Body of pancreas (tissue), 4 donors: ENCODE measurements at places on chromosomes 7 and 10. TPM values are rescaled to one million over a fixed set of nuclear protein-coding genes. Genes with fewer than 3 reads are reported as not detected.

Gene PAX4
- not detected for total RNA-seq

Gene CHAT
- 0.26 TPM for total RNA-seq

Gene SEMA3E
- total RNA-seq, result 20.5 TPM

Gene SLC18A3
- not detected for total RNA-seq

Gene NPS
- not detected for total RNA-seq

Gene BTBD16
- not detected for total RNA-seq

Gene LIMK1
- 27.4 TPM for total RNA-seq

Gene STAG3
- total RNA-seq, result not detected

Gene NHLRC2
- total RNA-seq, result 50.4 TPM

Gene CYP3A4
- total RNA-seq, result 267 TPM

Gene CAMK2G
- 17.4 TPM for total RNA-seq

Gene MKX
- total RNA-seq, result 0.33 TPM

Gene GSAP
- 18.8 TPM for total RNA-seq

Gene CASP7
- 23.1 TPM for total RNA-seq

Gene HOXA5
- total RNA-seq, result 2.6 TPM

Gene NKX2-3
- not detected for total RNA-seq

Gene LHFPL3
- total RNA-seq, result not detected

Gene SFTPA1
- total RNA-seq, result 0.26 TPM

Gene DDX56
- 54.1 TPM for total RNA-seq

Gene SYT15
- total RNA-seq, result 6.3 TPM

Gene HOXA10
- total RNA-seq, result 0.52 TPM

Gene LRRN3
- total RNA-seq, result 2.6 TPM

Gene ANKRD7
- total RNA-seq, result not detected

Gene VAX1
- total RNA-seq, result not detected

Gene ANKRD30A
- total RNA-seq, result not detected

Gene HGF
- 6.9 TPM for total RNA-seq

Gene DRGX
- not detected for total RNA-seq

Gene UNCX
- not detected for total RNA-seq

Gene NME8
- not detected for total RNA-seq

Gene AKR1D1
- total RNA-seq, result not detected

Gene TLL2
- total RNA-seq, result not detected

Gene MBL2
- total RNA-seq, result not detected

Gene KCNMA1
- total RNA-seq, result 9.3 TPM

Gene HSPA12A
- 8.3 TPM for total RNA-seq

Gene HMX2
- not detected for total RNA-seq

Gene ERVW-1
- not detected for total RNA-seq

Gene PBLD
- total RNA-seq, result 41.2 TPM

Gene CYP26A1
- total RNA-seq, result not detected

Gene PCLO
- 20.8 TPM for total RNA-seq

Gene PRSS37
- not detected for total RNA-seq

Gene ABCA13
- under 0.01 TPM for total RNA-seq
